Activated naive CD4-positive, alpha-beta T cell treated with anti-CD3 and anti-CD28 coated beads for 36 hours (primary cell): ENCODE measurements at places on chromosomes 16 and 17. TPM values are rescaled to one million over a fixed set of nuclear protein-coding genes. Genes with fewer than 3 reads are reported as not detected.

NATD1 gene
- 2.5 TPM for total RNA-seq

OR4D1 gene
- total RNA-seq: 0.40 TPM

ZG16B gene
- total RNA-seq: 0.22 TPM

CCL17 gene
- total RNA-seq: not detected

TBC1D24 gene
- total RNA-seq: 8.6 TPM

TLCD3A gene
- 3.0 TPM for total RNA-seq

CDR2L gene
- 0.49 TPM for total RNA-seq

RAB26 gene
- not detected for total RNA-seq

ETV4 gene
- total RNA-seq: 1.4 TPM

GSG1L gene
- total RNA-seq: not detected

SCGB1C2 gene
- total RNA-seq: not detected

RPS6KB1 gene
- total RNA-seq: 42.1 TPM

SLC6A4 gene
- total RNA-seq: not detected

GRCh38 chr17:50966163-50966666 is 100.1 kb upstream of the TOB1 start:
- DNase-seq: no peak

DNA sequence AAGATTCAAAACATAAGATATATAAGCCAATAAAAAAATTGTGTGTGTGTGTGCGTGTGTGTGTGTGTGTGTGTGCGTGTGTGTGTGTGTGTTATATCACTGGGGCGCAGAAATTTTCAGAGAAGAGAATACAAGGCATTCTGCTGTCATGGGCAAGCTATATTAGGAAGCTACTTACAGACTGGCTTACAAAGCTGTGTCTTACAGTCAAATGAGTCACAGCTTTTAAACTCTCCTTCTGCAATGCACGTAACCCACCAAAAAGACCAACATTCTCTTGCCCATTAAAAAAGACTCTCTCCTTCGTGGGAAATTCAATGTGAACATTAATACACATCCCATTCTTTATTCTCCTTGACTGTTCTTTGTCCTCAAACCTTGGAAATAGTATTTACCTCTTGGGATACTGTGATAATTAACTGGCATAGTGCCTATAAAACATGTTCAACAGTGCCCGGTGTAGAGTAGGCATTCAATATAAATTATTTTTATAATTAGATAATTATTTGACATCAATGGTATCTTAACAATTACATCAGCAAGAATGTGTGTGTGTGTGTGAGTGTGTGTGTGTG is 860.4 kb upstream of the SOX9 start:
- DNase-seq: no peak

DNA sequence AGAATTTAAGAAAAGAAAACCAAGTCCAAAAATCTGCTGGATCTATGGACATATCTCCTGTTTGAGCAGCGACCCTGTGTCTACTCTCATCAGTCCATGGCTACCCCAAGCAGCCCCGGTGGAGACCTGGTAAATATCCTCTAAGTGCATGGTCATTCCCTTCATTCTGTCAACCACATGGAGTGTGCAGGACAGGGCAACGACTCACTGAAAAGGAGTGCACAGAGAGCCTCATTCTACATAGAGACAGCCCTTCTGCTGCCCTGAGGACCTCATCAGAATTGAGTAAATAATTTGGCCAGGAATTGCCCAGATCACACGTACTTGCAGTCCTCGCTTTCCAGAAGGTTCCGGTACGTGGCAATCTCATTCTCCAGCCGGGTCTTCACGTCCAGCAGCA is 3.0 kb downstream of the KRT38 start:
- no peak for DNase-seq

- no peak for DNase-seq
Measured at GRCh38 chr17:37813751-37814150, 68.9 kb upstream of the HNF1B start.

DNA sequence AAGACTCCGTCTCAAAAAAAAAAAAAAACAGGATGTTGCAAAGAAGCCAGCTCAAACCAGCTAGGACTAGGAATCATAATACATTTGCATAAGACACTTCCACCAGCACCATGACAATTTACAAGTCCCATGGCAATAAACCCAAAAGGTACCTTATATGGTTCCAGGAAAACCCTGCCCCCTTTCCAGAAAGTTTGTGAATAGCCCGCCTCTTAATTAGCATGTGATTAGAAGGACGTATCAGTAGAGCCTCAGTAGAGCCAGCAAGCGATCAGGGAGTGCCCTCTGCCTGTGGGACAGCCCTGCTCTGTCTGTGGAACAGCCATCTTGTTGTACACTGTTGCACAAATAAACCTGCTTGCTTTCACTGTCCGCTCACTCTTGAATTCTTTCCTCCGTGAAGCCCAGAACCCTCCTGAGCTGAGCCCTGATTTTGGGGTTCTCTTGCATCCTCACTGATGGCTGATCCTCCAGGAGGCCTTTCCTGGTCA is 14.0 kb downstream of the NUPR1 start:
- DNase-seq: peak; percentile 39

DNA sequence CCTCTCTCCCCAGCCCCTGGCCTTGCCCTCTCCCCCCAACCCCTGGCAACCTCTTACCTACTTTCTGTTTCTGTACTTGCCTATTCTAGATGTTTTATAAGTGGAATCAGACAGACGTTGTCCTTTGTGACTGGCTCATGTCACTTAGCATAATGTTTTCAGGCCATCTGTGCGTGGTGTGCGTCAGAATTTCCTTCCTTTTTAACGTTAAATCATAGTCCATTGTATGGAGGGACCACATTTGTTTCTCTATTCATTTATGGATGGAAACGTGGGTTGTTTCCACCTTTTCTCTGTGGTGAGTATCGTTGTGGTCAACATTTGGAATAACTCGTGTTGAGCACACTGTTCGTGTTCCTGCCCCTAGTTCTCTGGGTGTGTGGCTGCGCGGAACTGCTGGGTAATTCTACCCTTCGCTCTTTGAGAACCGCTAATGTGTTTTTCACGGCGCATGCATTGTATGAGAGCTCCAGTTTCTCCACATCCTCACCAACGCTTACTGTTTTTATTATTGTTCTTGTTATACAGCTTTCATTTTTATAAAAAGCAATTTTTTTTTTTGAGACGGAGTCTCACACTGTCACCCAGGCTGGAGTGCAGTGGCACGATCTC is 26.3 kb downstream of the ACTG1 start:
- DNase-seq: no peak

GRCh38 chr17:64506576-64507412 is at the start of gene CEP95:
CEP95 (plus strand) TSS chr17:64506977; CDS start chr17:64507098, 121 bp downstream.
- peak; percentile 95 for DNase-seq

DNA sequence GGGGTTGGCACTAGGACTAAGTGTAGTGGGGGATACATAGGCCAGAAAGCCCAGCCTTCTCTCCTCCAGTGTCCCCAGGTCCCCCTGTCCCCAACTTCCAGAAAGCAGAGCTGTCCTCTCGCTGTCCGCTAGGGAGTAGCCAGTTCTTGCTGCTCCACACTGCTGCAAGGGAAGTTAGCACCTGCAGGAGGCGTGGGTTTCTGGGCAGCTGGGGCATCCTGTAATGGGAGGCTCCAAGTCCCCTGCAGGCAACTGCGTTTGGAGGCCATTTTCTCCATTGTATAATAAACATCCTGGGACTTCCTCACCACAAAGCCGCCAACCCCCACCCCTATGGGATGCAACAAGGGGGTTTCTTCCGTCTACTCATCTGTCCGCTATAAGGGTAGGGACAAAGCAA is 1.7 kb downstream of the RPRML start:
- peak; percentile 11 for DNase-seq

DNA sequence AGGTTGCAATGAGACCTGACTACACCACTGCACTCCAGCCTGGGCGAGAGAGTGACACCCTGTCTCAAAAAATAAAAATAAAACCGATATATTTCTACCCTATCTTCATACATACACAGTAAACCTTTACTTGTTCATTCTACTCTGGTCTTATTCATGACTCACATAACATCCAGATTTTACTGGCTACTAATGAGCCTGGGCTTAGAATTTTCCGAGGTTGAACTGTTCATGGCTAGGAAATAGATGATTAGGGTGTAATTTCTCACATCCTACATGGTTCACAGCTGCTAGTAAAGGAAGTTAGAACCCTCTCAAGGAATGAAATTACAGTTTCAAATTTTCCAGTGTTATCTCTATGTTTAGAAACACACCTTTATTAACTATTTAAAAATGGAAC is 14.7 kb downstream of the GSPT1 start:
- no peak for DNase-seq

- no peak for DNase-seq
Measured at GRCh38 chr17:78605429-78605828, 28.2 kb upstream of the DNAH17 start.

DNA sequence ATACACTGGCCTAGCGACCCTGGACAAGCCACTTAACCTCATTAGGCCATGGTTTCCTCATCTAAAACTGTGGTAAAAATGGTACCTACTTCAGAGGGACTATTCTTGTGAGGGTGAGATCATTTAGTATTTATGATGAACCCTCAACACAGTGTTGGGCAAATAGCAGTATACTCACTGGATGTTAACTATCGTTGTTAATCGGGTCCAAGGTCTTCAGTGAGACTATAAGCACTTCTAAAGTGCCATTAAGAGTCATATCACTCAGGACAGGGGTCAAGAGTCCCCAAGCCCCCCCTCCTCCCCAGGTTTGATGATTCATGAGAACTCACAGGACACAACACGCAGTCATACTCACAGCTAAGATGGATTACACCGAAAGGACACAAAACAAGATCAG is 11.0 kb downstream of the TK2 start:
- DNase-seq: no peak

DNA sequence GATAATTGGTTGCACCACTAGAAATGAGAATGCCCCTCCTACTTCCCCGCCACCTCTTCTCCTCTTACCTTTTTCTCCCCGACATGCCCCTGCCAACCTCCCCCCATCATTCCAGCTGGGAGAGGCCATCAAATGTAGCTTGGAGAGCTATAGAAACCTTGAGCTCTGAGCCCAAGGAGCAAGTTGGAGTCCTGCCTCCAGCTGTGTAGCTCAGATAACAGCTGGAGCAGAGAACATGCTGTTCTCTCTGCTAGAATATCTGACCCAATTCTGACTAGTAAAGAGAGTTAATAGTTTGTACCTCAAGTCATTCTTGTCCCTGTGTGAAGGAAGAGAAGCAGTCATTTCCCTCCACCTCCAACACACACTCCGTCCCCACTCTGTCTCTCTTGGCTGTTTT is 490.3 kb downstream of the MAF start:
- no peak for DNase-seq

GRCh38 chr16:57000271-57001025 is 11.1 kb downstream of the NLRC5 start:
- peak; percentile 85 for DNase-seq

GRCh38 chr17:41395611-41396010 is 1.8 kb downstream of the KRT31 start:
- no peak for DNase-seq

DNA sequence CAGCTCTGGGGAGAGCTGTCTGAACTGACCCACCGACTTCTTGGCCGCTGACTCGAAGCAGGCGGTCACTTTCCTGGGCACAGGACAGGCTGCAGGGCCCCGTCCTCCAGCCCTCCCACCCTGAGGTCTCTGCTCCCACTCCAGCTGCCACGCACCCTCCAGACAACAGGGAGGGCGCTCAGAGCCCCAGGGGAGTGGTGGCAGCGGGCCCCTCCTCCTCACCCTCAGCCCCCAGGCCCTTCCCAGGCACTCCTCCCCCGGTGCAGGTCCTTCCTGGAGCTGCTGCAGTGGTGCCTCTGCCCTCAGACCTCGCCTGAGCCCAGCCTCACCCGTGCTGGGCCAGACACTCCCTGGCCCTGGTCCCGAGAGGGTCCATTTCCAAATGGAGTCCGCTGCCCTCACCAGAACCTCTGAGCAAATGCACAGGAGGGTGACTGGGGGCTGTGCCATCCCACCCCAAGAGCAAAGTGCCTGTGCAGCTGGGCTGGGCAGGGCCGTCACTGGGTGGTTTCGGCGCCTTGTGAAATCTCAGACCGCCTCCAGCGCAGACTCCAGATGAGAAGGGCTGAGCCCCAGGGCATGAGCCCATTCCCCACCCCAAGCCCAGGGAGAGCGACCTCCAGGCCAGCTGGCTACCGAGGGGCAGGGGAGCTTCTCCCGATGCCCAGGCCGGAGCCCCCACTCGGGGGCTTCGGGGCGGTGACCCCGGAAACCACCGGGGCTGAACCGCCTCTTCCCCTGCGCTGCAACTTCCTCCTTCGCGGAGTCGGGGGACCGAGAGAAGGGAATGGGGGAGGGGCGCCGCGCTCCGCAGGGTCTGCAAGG is 717 bp downstream of the CYBA start:
- DNase-seq: peak; percentile 41

- DNase-seq: no peak
Measured at GRCh38 chr17:44606658-44607057, 49.4 kb downstream of the FZD2 start.

GRCh38 chr16:83356266-83356665 is 451.5 kb upstream of the HSBP1 start:
- DNase-seq: peak; percentile 7

GRCh38 chr16:57480754-57481230 is 5.5 kb downstream of the DOK4 start:
- no peak for DNase-seq

- DNase-seq: peak; percentile 81
Measured at GRCh38 chr16:27374804-27375425, 27.1 kb upstream of the IL21R start.

GRCh38 chr16:64846966-64847365 is 274.9 kb downstream of the CDH11 start:
- DNase-seq: no peak

DNA sequence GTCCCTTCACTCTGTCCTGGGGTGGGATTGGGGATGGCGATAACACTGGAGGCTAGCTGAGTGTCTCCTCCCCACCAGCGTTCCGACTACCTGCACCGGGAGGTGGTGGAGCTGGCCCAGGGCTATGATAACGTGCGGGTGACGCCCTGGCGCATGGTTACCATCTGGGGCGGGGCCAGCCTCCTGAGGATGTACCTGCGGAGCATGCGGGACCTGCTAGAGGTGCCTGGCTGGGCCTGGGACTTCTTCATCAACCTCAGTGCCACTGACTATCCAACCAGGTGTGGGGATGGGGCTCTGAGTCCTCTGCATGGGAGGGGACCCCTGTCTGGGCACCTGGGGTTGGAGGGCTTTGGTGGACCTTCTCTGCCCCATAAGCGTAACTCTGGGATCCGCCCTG is 8.8 kb downstream of the XYLT2 start:
- no peak for DNase-seq

DNA sequence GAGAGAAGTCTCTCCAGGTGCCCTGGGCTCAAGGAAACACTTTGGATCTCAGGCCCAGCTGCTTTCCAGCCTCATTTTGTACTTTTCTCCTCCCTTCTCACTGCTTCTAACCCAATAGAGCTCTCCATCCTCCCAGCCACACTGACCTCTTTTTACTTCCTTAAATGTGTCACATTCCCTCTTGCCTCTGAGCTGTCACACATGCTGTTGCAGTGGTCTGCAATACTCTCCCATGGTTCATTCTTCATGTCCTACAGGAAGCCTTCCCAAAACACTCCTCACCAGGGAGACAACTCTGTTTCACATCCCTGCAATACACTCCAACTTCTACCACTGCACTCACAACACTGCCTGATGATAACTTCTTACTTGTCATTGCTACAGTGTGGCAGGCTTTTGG is 242.1 kb upstream of the DYNLRB2 start:
- DNase-seq: no peak

DNA sequence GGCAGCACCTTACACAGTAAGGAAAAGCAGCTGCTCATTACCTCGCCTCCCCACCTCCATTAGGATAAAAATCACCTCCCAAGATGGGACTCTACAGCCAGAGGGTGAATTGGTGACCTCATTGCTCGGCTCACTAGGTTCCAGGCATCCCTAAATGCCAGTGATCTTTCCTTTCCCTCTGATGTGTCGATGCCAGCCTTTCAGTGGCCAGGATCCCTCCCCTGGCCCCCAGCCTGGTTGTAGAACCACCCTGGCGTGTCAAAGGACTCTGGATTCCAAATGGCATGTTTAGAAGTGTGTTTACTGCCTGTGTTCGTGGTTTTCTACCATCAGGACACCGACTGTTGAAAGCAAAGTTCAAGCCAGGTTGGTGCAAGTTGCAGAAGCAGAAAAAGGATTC is 72.1 kb upstream of the LYRM9 start:
- DNase-seq: no peak
